ENCODE measurements at places on chromosomes 2 and 18.
A peak's percentile ranks its signal among the peaks of the same experiment; 100 is the strongest.

DNA sequence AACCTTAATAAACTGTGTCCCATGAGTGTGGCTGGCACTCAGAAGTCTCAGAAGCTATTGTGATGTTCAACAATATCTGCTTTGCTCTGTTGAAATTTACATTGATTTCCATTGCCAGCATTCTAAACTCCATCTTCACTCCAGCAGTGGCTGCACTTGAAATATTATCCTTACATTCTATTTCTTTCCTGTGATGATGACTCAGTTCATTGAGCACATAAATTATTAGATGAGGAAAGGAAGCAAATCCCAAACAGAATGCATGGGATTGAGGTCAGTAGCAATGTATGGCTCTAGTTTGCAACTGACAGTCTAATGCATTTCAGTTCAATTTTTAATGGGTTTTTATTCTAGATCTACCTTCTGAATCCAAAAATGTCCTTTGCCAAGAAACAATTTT lies 92.4 kb upstream of the TTN start:
- no peak for DNase-seq

- DNase-seq = no peak
Measured at GRCh38 chr2:159300586-159300985, 14.1 kb upstream of the WDSUB1 start.

- no peak for DNase-seq
Measured at GRCh38 chr2:241618296-241618805, 18.6 kb downstream of the THAP4 start.

DNA sequence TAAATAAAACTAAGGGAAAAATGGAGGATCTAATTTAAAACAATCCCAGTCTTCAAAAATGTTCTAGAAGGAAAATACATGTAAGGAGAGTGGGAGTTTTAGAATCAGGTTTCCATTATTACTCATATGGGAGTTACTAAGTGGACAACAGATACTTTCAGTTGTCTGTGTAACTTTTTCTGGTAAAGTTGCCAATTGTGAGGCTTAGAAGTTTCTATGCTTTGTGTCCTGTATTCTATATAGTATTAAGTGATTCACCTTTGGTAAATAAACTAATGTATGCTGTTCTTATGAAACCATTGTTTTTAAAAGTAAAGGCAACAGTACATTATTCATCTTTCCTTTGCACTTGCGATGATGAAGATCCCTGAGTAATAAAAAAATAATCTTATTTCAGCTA lies 274.9 kb downstream of the NR4A2 start:
- DNase-seq = no peak

DNA sequence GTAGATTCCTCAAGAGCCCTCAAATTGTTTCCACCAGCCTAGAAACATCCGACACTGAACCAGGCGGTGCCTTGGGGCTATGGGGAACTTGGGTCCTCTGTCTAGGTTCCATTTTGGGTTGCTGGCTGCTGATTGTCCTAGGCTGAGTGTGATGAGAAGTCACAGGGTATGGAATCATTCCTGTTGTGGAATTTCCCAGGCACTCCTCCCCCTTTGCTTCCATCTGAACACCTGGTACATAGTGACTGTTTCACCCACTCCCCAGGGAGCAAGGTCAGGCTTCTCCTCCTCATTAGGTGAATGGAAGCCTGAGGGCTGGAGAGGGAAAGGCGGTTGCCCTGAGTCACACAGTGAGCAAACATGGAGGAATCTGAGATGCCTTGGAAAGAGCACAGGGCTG lies 4.5 kb downstream of the KIF3C start:
- no peak for DNase-seq

- DNase-seq = no peak
Measured at GRCh38 chr18:45232061-45232460, 383.2 kb upstream of the SLC14A2 start.

DNA sequence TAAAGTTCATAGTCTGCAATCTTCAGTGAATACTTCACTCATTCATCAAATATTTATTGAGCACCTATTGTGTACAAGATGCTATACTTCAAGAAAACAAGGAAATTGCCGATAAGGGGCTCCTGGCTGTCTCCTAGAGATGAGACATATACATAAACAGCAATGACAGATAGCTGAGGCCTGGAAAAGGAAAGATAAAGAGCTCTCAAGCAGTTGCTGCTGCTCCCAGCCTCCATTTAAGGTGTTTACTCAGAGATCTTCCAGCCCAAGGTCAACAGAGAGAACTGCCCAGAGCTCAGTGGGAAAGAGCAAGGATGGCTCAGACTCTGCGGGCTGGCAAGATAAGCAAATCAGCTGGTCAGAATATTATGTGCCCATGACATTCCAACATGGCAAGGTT lies 3.3 kb upstream of the SLC14A2 start:
- no peak for DNase-seq

DNA sequence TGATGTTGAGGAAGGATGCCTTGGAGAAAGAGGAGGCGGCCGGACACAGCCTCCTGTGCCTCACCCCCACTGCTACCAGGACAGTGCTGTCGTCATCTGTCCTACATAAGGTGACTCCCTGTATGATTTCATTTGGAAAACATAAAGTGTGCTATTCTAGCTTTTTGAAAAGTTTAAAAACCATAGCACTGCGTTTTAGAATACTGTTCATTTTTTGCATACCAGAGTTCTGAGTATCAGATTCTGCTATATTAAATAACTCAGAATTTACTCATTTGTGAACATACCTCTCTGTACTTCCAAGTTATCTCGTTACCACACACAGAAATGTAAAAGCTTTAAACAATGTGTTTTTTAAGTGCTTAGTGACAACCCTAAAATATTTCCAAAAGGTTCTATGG lies 302.9 kb downstream of the LRRTM1 start:
- no peak for DNase-seq

DNA sequence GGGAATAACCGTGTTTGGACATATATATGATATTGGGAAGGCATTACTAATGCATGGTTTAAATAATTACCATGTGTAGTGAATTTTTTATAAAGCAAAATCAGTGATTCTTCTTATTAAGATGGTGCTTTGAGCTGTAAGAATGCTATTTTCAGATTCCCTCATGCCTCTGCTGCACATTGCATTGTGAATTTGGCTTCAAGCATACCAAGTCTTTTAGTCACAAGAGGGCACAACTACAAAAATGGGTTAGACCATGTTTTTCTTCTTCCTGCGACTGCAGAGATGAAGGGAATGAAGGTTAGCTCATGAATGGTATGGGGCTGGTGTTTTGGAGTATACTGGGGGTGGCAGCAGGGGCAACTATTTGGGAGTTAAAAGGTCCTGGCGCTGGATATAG lies 320.1 kb downstream of the SLC4A3 start:
- DNase-seq = no peak

GRCh38 chr18:74116633-74117554 lies 30.7 kb downstream of the FBXO15 start:
- DNase-seq = peak; percentile 57

DNA sequence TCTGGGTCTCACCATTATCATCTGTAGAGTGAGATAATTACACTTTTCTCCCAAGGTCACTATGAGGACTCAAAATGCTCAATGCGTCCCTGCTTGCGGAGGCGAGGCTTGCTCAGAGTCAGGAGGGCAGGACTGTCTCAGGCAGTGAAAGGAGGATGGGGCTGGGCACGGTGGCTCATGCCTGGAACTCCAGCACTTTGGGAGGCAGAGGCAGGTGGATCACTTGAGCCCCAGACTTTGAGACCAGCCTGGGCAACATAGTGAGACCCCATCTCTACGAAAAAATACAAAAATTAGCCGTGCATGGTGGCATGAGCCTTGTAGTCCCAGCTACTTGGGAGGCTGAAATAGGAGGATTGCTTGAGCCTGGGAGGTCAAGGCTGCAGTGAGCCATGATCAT lies 1.8 kb upstream of the KCNIP3 start:
- no peak for DNase-seq

GRCh38 chr2:72824224-72824842 lies 1.5 kb downstream of the EXOC6B start:
- no peak for DNase-seq

DNA sequence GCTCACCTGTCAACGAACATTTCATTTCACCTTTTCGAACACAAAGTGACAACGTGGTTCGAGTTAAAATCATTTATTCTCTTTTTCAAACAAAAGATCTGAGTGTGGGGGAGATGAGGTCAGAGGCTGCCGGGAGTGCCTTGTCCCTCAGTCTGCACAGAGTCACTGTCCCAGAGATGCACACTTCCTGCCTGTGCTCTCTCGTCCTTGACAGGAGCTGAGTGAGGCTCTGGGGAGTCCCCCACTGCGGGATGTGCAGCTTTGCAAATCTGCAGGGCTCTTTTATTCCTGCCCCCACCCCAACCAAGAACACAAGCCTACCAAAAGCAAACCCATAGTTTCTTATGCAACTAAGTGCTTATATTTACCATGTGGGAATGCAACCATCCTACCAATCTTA lies 497.8 kb downstream of the EIPR1 start:
- DNase-seq = no peak

DNA sequence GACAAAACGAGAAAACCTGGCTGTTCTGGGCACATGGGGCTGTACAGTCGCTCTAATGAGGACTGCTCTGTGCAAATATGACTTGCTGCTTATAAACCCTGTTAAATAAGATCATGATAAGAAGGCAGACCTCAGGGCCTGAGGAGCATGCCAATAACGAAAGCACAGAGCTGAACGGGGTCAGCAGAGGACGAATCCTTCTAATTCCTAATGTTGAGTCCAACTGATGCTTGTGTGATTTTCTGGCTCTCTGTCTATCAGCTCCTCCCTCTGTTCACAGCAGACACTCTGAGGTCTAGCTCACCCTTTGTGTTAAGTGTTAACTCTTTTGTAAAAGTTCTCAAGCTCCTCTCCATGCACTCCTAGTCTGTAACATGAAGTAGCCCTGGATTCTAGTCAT lies 167.2 kb upstream of the REV1 start:
- DNase-seq = no peak

GRCh38 chr2:172555272-172555521 lies 693 bp upstream of the PDK1 start:
- DNase-seq = no peak

DNA sequence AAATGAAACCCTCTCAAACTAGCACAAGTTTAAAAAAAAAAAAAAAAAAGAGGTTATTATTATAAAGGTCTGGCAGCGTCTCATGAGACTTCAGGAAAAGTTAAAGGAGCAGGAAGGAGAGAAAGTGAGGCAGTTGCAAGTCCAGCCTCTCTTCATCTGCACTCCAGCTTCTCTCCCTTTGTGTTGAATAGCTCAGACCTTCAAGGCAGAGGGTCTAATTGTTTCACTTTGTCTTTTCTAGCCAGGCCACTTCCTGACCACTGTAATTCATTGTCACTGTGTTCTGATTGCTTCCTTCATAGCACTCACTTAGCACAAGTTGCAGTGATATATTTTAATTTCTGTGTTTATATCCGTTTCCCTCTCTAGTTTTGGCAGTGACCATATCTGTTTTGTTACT lies 99.9 kb downstream of the SPATS2L start:
- DNase-seq = no peak

- DNase-seq = no peak
Measured at GRCh38 chr2:43179942-43180341, 46.5 kb downstream of the ZFP36L2 start.

GRCh38 chr18:9546468-9546867 lies 67.9 kb downstream of the PPP4R1 start:
- DNase-seq = no peak

DNA sequence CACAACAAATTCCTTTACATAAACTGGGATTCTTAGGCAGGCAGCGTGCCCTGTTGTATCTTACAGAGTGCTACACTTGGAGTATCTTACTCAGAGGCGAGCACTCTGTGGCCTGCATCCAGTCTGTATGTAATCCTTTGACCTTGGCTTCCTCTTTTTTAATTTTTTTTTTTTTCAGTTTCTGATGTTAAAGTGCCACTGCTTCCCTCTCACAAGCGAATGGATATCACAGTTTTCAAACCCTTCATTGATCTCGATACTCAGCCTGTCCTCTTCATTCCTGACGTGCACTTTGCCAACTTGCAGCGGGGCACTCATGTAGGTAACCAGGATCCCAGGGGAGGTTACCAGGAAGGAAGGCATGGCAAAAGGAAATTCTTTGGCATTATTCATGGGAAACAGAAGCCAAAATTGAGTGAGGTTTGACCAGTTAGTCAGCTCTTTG lies 40.4 kb downstream of the GRHL1 start:
- no peak for DNase-seq

- no peak for DNase-seq
Measured at GRCh38 chr2:190889175-190889943, 8.7 kb downstream of the GLS start.

GRCh38 chr2:73295751-73296400 lies 2.5 kb upstream of the EGR4 start:
- DNase-seq = no peak

- DNase-seq = no peak
Measured at GRCh38 chr2:49843314-49843713, 689.0 kb upstream of the FSHR start.

- no peak for DNase-seq
Measured at GRCh38 chr2:160324917-160325316, 124.8 kb upstream of the ITGB6 start.

DNA sequence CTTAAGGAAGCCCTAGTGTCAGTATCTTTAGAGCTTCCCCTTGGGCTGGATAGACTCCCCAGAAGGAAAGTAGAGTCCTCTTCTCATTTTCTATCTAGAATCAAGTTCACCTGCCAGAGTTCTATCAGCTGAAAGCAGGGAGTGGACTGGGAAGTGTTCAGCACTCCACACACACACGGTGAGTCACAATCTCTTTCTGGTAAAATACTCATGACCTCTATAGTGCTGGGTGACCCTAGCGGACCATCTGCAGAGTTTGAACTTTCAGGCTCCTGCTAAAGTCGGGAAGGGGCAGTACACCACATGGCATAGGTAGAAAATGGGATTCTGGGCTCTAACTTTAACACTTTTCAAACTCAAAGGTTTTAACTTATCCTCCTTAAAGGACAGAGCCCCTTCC lies 43.3 kb downstream of the SAP130 start:
- no peak for DNase-seq

GRCh38 chr2:238176613-238177012 lies 17.8 kb downstream of the ERFE start:
- DNase-seq = no peak

GRCh38 chr2:68302281-68302875 lies 17.4 kb downstream of the CNRIP1 start:
- no peak for DNase-seq

DNA sequence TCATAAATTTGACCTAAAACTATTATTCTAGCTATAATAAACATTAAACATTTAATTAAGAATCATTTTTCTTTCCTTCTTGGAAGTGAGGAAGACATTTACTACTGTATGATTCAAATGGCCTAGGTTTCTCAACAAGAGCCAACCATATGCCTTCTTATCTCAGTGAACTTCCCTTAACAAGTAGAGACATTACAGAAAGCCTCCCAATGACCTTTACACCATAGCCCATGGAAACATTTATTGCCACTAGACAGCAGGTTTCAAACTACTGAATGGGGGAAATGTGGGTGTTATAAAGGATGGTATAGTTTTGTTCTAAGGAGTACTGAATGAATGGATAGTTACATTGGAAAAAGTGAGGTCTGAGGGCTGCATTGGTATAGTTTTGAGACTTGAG lies 349.4 kb upstream of the SPRED2 start:
- no peak for DNase-seq

- DNase-seq = peak; percentile 30
Measured at GRCh38 chr2:60320724-60321123, 232.7 kb downstream of the BCL11A start.

GRCh38 chr2:238457927-238458324 lies 31.2 kb downstream of the ASB1 start:
- no peak for DNase-seq
